ENCODE measurements at places on chromosomes 3 and 15. TPM values are rescaled to one million over a fixed set of nuclear protein-coding genes. Genes with fewer than 3 reads are reported as not detected.

DNA sequence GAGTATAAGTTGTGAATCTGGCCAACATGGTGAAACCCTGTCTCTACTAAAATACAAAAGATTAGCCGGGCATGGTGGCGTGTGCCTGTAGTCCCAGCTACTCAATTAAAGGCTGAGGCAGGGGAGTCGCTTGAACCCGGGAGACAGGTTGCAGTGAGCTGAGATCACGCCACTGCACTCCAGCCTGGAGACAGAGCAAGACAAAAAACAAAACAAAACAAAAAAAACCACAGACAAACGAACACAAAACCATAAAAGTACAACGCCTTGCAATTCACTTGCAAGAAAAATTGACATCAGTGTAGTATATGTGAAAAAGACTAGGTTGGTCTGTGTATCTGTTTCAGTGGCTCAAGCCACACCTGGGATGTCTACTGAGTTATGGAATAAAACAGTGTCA, 29.9 kb upstream of the CCDC80 start:
- no peak for DNase-seq
- H3K27me3 ChIP-seq: no peaks in the 10 kb centered on the region
- no peaks in the 10 kb centered on the region for H3K36me3 ChIP-seq
- H3K4me1 ChIP-seq: no peaks in the 10 kb centered on the region

- DNase-seq: no peak
- H3K36me3 ChIP-seq: no peaks in the 10 kb centered on the region
- no peak overlapping the region for H3K27ac ChIP-seq
- H3K27me3 ChIP-seq: no peaks in the 10 kb centered on the region
These were observed 325.5 kb downstream of the SATB1 start for GRCh38 chr3:18099611-18100010.

DNA sequence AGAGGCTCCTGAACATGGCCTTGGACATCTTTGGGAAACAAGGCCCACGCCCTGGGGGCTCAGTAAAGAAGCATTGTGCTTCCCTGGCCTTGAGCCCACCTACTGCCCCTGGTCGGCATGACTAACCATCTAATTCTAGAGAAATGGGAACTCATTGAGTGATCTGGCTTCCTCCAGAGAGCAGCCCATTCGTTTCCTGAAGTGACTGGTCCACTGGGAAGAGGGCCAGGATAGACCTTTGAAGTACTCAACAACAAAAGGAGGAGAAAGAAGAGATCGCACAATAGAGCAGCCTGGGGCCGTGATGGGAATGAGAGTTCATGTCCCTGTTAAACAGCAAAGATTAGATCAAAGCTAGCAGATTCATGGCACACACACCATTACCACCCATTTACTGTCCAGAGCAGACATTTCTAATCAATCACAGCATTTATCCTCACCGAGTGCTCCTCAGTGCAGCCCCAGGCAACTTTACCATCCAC, 514.4 kb upstream of the PROK2 start:
- no peaks in the 10 kb centered on the region for H3K27me3 ChIP-seq
- H3K4me1 ChIP-seq: peaks cover 7% of the 10 kb centered on the region
- H3K36me3 ChIP-seq: no peaks in the 10 kb centered on the region
- no peak for DNase-seq
- no peak overlapping the region for H3K27ac ChIP-seq

GRCh38 chr15:39108021-39108420, 472.9 kb upstream of the THBS1 start:
- H3K4me3 ChIP-seq: no peak overlapping the region
- no peaks in the 10 kb centered on the region for H3K36me3 ChIP-seq
- H3K27ac ChIP-seq: no peak overlapping the region
- no peaks in the 10 kb centered on the region for H3K27me3 ChIP-seq
- no peaks in the 10 kb centered on the region for H3K4me1 ChIP-seq

DNA sequence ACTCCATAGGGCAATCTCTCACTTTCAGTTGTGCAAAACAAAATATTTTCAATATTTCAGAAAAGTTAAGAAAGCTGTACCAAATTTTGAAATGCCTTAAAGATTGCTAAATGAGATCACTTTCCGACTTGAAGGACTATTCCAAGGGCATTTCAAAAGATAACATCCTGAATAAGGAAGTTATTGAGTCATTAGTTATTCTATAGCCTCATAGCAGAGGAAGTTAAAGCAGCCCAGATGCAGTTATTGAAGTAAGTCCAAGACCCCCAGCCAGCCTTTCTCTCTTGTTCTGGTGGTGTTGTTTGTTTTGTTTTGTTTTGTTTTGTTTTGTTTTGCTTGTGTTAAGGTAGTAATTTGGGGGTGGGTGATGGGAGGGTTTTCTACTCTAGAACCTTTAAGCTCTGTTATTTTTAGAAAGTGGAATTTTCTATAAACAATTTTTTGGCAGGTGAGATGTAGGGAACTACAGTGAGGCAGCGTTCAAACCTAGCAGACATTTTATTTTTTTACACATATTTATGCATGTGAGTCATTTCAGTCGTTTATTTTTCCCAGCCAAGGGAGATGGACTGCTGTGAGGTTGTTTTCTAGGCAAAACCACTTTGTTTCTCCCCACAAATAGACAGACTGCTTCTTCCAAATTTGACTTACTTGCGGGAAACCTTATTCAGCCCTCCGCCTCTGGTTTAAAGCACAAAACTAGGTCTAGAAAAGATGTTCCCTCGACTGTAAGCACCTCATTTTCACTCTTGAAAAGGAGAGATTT, 216.3 kb upstream of the ARPP21 start:
- H3K27ac ChIP-seq: no peak overlapping the region
- H3K36me3 ChIP-seq: no peaks in the 10 kb centered on the region
- H3K4me3 ChIP-seq: no peak overlapping the region
- no peak for DNase-seq

DNA sequence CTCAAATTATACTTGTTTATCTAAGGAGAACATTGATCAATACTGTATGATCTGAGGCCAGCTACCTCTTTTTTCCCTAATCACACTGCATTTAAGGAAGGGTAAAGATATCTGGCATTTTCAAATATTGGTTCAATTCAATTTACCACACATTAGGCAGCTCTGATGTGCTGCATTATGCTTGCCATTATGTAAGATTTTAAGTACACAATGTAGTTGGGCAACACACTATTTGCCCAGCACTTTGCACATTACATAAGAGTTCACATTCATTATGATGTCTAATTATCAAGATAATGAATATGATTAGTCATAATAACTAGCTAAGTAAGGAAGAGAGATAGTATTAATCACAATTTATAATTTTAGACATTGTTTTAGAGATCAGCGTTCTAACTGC, 196.3 kb downstream of the BCHE start:
- no peaks in the 10 kb centered on the region for H3K27me3 ChIP-seq
- H3K4me3 ChIP-seq: no peak overlapping the region
- H3K4me1 ChIP-seq: no peaks in the 10 kb centered on the region
- H3K27ac ChIP-seq: no peak overlapping the region

DNA sequence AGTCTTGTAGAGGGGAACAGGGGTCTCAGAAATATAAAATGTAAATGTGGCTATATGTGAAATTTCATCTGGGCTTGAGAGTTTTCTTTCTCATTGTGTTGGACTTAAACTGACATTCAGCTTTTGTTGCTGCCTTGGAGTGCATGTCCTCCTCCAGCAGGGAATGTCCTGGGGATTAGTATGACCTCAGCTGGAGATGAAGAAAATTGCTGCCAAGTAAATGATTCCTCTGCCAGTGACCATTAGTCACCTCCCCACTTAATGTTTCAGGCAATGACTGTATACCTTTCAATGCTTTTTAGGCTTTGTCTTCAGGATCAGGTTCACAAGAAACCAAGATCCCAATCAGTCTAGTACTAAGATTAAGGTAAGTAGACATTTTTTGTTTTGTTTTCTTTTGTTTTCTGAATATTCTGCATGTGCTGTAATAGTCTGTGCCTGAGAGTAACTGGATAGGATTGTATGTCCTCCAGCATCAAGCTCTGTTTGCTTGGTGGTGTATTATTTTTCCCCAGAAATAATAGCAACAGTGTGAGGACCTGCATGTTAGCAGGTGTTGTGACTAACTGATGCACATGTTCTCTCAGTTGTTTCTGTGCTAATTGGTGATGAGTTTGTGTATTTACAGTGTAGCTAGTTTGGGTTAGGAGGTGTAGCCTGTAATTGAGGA, 18.1 kb upstream of the SLC22A13 start:
- no peak overlapping the region for H3K27ac ChIP-seq
- H3K4me1 ChIP-seq: no peaks in the 10 kb centered on the region
- DNase-seq: no peak
- no peak overlapping the region for H3K4me3 ChIP-seq
- H3K36me3 ChIP-seq: peaks cover 47% of the 10 kb centered on the region

GRCh38 chr3:101811875-101812274, 32.9 kb downstream of the NXPE3 start:
- H3K27ac ChIP-seq: no peak overlapping the region
- peaks cover 2% of the 10 kb centered on the region for H3K36me3 ChIP-seq
- no peaks in the 10 kb centered on the region for H3K4me1 ChIP-seq
- H3K27me3 ChIP-seq: no peaks in the 10 kb centered on the region

GRCh38 chr3:79968418-79968817, 200.6 kb upstream of the ROBO1 start:
- no peaks in the 10 kb centered on the region for H3K36me3 ChIP-seq
- H3K4me3 ChIP-seq: no peak overlapping the region
- H3K27ac ChIP-seq: no peak overlapping the region
- no peak for DNase-seq

GRCh38 chr3:35727179-35727578, 87.9 kb downstream of the ARPP21 start:
- H3K4me3 ChIP-seq: no peak overlapping the region
- no peak overlapping the region for H3K27ac ChIP-seq
- H3K36me3 ChIP-seq: no peaks in the 10 kb centered on the region
- H3K4me1 ChIP-seq: no peaks in the 10 kb centered on the region
- peaks cover 27% of the 10 kb centered on the region for H3K27me3 ChIP-seq

DNA sequence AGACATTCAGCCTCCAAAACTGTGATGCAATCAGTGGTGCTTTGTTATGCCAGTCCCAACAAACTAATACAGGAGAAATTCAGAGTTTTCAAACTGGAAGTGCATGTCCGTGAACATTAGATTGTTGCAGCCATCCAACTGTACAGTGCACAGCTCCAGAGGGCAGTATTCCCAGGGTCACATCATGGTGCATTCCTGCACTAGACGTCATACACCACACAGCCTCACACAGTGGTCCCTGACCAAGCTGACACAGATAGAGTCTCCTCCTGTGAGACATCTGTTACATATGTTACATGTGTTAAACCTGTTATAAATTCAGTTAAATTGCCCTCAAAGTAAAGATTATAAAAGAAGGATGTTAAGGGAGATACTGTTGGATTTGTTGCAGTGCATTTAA, 209.0 kb downstream of the LRRN1 start:
- H3K4me1 ChIP-seq: no peaks in the 10 kb centered on the region
- DNase-seq: no peak
- H3K27me3 ChIP-seq: no peaks in the 10 kb centered on the region
- H3K36me3 ChIP-seq: no peaks in the 10 kb centered on the region
- H3K4me3 ChIP-seq: no peak overlapping the region

- peaks cover 14% of the 10 kb centered on the region for H3K4me1 ChIP-seq
- no peak overlapping the region for H3K4me3 ChIP-seq
These were observed 8.1 kb downstream of the XIRP1 start for GRCh38 chr3:39184081-39184967.

GRCh38 chr15:60917461-60918145, 311.5 kb downstream of the RORA start:
- no peak overlapping the region for H3K27ac ChIP-seq
- no peaks in the 10 kb centered on the region for H3K27me3 ChIP-seq
- no peaks in the 10 kb centered on the region for H3K36me3 ChIP-seq
- H3K4me3 ChIP-seq: no peak overlapping the region
- DNase-seq: no peak

Gene XCR1
- total RNA-seq: not detected

Gene ZBBX
- 0.84 TPM for total RNA-seq

Gene SENP8
- 3.6 TPM for total RNA-seq

Gene POLQ
- total RNA-seq: 15.3 TPM
